ENCODE measurements at places on chromosomes 4 and X.

- no peak for DNase-seq
These were observed 55.6 kb downstream of the SRPX start for GRCh38 chrX:38165023-38165422.

DNA sequence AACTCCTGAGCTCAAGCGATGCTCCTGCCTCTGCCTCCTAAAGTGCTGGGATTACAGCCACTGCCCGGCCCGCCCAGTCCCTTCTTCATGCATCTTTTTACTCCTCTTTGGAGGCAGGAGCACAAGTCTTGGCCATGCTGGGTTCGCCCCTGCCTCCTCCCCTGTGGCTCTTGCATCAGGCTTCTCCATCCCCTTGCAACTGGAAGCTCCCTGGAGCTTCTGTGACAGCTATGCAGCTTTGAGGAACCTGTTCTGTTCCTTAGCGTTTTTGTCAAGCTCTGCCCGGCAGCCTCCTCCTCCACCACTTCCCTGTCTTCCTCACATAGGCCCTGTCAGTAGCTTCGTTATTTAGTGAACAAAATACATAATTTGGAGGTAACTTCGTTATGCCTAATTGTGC is 73.9 kb downstream of the PSAPL1 start:
- no peak for DNase-seq

GRCh38 chrX:40607381-40607780 is 15.8 kb upstream of the MPC1L start:
- DNase-seq: no peak

GRCh38 chr4:184734758-184735157 is 862 bp upstream of the CENPU start:
- DNase-seq: no peak

- no peak for DNase-seq
These were observed 379.6 kb downstream of the FAM133A start for GRCh38 chrX:94053575-94053974.

DNA sequence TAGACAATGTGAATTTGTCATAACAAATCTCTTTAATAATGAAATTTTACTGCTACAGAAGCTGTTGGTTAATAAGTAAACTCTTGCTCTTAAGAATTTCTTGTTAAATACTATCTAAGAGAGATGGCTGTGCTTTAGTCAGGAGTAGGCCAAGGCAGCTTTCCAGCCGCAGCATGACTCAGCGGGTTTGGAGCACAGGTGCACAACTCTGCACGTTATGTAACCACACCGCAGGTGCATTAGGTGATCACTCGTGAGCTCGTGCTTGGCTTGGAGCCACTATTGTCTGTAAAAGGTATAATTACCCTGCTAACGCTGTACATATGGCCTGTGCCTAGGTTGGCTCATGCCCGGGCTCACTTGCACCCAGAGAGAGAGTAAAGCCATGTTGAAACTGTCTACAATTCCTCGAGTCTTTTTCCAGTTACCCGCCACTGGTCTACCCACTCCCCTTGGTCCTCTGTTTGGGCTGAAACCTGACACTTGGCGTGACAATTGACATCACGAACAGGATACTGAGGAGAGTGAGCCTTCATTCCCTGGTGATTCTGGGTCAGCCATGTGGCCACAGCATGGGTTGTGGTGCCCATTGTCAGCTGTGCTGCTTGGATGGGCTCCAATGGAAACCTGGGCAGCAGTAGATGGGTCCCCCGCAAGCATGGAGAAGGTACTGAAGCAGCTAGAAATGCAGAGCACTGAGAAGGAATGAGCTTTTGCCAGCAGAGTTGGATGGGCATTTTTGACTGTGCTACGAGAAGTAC is 18.4 kb upstream of the ANAPC4 start:
- no peak for DNase-seq

DNA sequence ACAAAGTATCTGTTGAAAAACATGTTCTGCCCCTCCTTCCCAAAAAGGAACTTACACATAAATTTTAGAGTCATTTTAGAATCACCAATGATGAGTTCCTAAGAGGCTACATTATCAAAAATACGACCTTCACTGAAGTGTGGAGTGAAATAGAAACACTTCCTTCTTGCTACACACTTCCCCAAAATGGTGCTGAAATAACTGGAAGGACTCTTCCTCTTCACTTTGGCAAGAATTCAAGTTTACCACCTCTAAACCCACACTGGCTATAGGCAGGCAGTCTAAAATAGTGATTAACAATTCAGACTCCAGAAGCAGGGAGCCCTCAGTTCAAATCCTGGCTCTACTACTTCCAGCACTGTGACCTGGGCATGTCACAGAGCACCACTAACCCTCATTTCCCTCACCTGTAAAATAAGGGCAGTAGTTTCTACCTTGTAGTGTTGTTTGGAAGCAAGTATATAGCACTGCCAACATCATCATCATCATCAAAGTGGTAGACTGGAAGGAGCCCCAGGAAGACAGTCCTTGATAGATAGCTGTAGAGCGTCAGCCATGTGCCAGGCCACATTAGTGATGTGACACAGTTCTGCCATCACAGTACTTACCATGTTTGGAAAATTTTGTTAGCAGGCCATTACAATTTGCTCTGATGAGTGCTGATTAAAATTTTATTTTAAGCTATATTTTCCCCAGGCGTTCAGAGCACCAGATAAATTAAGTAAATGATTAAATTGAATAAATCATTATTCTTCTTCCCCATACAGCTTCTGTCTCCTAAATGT is 103.3 kb downstream of the PARM1 start:
- no peak for DNase-seq

DNA sequence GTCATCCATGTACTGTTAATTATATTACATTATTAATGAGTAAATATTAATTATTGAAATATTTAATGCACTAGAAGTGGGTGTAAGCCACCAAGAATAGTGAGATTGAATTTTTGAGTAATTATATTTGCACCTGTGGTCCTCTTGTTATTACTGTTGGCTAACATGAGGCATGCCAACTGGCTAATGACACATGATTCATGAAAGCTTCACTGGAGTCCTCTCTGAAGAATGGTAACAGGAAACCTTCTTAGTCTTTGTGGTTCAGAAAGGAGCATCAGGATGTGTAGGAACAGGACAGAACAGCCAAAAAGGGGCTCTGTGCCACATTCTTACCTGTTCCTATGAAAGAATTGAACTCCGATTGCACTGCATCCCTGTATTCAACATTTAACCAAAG is 65.2 kb downstream of the SLC4A4 start:
- no peak for DNase-seq

DNA sequence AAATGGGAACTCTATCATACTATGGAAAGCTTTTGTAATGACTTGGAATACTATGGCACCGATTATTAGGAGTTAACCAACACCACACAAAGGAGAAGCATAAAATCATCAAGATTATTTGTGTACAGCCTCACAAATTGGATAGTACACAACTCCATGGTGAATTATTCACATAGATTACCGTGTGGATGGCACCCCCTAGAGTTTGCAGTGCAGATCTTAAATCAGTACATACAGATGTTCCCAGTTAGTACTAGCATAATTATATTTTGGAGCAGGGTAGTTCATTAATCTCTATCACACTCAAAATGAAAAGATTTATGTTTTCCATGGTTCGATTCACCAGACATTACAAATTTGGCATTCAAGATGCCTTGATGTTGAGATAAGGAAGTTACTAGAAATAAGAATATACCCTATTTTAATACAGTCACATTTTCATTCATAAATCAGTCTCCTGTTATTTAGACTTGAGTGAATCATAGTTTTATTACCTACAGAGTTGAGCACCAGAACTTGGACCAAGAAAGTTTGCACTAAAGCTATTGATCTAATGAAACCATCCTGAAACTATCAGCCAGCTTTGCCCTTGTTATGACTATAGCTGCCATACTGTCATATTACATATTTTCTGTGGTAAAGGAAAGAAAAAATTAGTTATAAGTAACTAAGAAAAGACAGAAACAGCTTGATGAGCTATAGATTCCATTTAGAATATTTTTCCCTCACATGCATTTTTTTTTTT is 531.8 kb downstream of the GLUD2 start:
- DNase-seq: peak; percentile 19

- DNase-seq: no peak
These were observed 11.9 kb upstream of the UGDH start for GRCh38 chr4:39539089-39539611.

DNA sequence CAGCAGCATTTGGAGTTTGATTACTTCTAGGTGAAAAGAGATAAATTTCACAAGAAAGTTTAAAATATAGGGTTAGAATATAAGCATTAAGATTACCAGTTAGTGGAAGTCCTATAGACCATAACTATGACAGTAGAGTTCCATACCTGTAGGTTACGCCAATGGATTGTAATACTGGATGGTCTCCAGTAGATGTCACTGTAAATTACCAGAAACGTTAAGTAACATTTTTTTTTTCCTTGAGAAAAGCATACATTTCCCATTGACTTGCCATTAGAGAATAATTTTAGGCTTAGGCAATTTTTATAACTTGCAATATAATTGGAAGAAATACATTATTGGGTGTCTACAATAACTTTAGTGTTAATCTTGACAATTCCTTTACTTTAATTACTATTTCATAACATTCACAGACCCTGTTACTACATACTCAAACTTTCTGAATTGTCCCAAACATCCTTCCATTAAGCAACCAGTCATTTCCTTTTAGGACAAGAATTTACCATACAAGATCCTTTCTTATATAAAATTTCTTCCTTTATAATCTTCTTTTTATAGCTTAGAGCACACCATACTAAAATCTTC is 304.1 kb upstream of the TECRL start:
- DNase-seq: no peak

- no peak for DNase-seq
These were observed 417.6 kb upstream of the ZFP42 start for GRCh38 chr4:187577941-187578480.

DNA sequence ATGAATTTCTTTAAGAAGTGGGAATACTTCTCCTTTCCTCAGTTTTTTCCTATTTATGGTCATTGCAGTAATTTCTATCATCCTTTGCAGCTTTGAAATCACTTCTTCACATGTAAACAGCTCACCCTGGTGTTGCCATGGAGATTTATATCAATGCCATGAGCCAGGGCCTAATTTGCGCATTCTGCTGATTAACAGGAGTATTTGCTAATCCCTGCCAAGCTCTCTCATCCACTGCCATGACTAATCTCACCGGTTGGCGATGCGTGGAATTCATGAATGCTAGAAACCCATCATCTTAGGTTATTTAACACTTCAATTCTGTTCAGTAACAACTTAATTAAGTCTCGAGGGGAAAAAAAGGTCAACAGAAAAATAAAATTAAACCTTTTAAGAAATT is 11.8 kb upstream of the FGF13 start:
- no peak for DNase-seq

- DNase-seq: peak; percentile 64
These were observed 930 bp downstream of the ZNF718 start for GRCh38 chr4:125091-125771.

- DNase-seq: no peak
These were observed 5.1 kb downstream of the DTHD1 start for GRCh38 chr4:36286481-36286871.

GRCh38 chr4:183556947-183557346 is 52.1 kb downstream of the ING2 start:
- no peak for DNase-seq

- no peak for DNase-seq
These were observed 208.9 kb downstream of the SPATA18 start for GRCh38 chr4:52259978-52260377.

DNA sequence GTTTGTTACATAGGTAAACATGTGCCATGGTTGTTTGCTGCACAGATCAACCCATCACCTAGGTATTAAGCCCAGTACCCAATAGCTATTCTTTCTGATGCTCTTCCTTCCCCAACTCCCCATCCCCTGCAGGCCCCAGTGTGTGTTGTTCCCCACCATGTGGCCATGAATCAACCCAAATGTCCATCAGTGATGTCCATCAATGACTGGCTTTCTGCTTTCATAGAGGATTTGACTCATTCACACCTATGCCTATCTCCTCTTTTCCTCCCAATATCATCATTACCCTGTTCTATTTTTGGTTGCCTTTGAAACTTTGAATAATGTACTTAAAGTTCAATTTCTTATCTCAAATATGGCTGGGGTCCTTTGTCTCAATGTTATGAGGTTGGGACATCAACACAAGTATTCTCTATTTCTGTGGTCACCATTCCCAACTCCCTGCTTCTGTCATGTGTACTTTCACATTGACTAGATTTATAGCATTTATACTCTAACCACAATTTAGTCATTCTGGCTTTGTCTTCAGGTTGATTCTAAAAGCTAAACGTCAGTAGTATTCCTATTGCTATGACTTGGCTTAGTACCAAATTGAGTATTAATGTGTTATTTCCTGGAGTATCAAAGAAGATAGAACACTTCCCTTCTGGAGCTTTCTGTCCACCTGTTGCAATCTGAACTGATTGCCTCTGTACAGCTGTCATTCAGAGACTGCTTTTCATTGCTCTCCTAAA is 107.2 kb downstream of the TAB3 start:
- DNase-seq: no peak

- DNase-seq: no peak
These were observed 29.8 kb downstream of the CD99L2 start for GRCh38 chrX:150868625-150869024.

DNA sequence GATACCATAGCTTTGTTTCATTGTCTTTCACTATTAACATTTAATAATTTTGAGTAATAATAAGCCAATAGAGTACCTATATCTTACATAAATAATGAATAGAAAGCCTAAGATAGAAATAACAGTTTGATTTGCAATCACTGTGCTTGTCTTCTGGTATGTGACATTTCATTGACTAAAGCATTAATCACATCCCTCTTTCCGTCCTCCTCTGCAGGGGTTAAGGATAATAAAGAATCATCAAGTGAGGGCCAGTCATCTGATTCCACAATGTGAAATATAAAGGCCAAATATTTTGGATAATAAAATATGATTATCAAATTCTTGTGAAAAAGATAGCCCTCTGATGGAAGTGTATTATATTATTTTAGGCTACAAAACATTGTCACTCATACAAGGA is 2073.4 kb downstream of the ARAP2 start:
- DNase-seq: no peak

GRCh38 chr4:93182722-93183121 is 645.8 kb upstream of the ATOH1 start:
- no peak for DNase-seq

- DNase-seq: no peak
These were observed 22.8 kb upstream of the SORBS2 start for GRCh38 chr4:185834778-185835177.

Measured in activated naive CD4-positive, alpha-beta T cell treated with anti-CD3 and anti-CD28 coated beads, Interleukin-2, amount 10 ng/mL, durations not matched to agents 7 days and 5 days (primary cell).